Stimulated activated CD8-positive, alpha-beta memory T cell treated with anti-CD3 and anti-CD28 coated beads, Interleukin-12 subunit alpha, Interleukin-12 subunit beta, amount 100 ng/mL, for 1 hour (primary cell): ENCODE measurements at places on chromosomes 5 and 9.

- no peak for DNase-seq
These were observed 160.3 kb downstream of the CEMIP2 start for GRCh38 chr9:71608021-71608420.

- no peak for DNase-seq
These were observed 3.7 kb upstream of the WDR31 start for GRCh38 chr9:113343732-113344231.

DNA sequence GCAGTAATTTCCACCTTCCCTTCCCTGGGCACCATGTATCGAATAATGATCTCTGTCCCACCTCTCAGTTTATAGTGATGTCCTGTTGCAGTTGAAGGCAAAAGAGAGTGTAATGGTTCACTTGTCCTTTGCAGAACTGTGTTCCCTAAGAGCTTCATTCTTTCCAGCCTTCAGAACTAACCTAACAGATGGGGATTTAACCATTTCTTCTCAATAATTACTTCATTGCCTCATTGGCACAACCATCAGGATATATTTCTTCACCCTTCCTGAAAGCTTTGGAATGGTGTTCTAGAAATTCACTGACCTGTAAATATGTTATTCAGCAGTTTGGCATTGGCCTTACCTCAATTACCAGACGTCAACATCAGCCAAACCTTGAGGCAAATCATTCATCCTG lies 83.9 kb upstream of the PRRC1 start:
- DNase-seq, result no peak

DNA sequence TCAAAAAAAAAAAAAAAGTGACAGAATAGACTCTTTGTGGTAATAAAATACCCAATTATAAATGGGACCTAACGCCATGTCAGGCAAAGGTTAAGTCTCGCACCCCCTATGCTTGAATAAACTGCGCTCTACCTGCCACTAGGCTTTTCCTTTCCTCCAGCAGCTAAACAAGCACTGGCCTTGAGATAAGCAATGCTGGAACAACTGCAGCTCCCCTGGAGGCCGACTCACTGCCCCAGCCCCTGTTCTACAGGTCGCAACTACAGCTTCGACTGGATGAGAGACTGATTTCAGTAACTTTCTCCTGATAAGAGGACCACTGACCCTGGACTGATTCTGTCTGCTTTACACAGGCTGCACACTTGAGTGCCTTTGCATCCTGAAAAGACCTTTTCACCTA lies 210.2 kb downstream of the HSPA4 start:
- no peak for DNase-seq

DNA sequence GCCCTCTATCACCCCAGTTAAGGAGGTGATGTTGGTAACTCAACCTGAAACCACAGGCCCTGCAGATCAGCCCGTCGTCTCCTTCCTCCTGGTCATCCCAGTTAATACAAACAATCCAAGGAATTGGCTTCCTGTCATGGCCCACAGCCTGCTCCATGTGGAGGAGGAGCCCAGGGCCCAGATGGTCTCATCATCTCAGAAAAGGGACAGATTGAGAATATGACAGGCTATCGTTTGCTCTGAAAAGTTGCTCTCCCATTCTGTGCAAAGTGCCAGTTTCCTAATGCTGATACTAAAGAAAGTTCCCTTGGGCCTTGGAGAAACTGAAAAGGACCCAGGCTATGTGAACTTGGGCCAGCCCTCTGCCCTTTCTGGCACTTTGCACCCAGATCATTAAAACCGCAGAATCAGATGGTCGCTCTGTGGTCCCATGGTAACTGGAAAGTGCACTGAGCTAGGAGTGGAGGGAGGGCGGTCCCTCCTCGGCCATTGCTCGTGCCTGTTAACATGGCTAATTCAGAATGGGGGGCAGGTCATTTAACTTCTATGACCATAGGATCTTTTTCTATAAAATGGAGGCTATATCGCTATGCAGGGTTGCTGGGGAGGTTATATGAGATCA lies 675 bp upstream of the SPAAR start:
- DNase-seq, result no peak

DNA sequence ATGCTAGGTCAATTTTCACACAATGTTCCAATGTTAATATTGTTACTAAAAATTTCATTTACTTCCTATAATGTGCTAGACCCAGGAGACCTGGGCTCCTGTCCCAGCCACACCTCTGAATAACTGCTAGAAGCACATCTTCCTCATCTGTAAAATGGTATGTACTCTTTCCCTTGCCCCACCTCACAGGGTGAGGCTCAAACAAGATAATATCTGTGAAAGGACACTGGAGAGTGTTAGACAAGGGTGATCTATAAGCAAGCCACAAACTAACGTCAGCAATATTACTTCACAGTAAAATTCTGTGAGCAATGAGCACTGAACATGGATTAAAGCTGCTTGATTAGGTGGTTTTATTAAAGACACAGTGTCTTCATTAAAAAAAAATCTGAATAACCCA lies 186.4 kb downstream of the EPB41L4A start:
- DNase-seq, result no peak

DNA sequence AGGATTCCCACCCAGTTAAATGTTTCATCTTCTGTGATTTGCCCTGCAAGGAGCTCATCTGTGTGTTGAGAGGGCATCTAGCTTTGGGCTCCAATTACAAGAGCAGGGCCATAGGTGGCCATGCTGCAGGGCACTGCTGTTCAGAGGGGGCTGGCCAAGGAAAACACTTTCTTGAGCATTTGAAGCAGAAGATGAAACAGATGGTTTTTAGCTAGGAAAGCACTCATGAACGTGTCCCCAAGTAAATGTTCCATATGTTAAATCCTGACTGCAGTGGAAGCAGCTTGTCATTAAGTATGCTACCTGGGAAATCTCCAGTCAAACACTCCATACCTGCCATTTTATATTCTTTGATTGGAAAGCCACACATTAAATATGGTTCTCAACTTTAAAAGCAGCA lies 176.6 kb downstream of the FBXL7 start:
- no peak for DNase-seq

DNA sequence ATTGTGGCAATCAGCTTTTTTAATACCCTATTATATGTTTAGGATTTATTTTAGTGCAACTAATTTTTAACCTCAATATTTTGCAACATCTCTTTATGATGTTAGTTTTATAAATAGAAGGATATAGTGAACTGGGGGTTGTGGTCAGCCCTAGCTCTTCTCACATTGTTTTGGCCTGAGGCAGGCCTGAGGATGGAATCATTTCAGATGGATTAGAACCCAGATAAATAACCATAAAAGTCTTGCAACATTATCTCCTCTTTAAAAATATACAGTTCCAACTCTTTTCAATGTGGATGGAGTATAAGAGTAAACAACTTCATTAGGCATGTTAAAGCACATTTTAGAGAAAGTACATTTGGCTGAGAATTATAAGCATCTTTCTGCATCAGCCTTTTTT lies 522.7 kb downstream of the NR2F1-AS1 start:
- no peak for DNase-seq

DNA sequence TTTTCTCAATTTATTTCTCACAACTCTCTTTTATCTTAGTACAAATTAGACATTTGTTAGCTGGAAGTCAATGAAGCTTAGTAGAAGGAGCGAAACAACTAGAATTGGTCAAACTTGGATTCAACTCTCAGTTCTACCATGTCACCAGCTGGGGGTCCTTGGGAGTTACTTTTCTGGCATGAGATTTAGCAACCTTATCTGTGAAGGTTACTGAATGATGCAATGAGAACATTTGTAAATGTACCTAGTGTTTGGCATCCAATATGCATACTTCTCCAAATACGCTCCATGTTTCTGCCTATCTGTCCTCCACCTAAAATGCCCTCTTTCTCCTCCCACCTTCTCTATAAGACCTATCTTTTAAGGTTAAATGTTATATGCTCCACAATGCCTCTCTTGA lies 6.3 kb downstream of the HNRNPA0 start:
- DNase-seq, result no peak

DNA sequence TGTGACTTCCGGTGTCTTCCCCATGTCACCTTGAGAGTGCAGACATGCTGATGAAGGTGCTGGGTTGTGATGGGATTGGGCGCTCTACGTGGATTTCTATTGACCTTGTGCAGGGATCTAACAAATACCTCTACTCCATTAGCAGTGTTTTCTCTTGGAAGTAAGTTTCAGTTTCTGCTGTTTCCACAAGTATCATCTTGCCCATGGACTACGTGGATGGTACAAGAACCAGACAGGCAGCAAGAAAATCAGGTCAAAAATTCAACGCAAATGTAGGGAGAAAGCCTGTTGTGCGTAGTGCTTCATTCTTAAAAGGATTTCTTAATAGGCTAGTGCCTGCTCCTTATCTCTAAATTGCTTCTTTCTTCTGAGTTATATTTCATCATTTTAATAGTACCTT lies 60.8 kb downstream of the AOPEP start:
- no peak for DNase-seq

- no peak for DNase-seq
These were observed 148.8 kb downstream of the MEF2C start for GRCh38 chr5:88734191-88734640.

DNA sequence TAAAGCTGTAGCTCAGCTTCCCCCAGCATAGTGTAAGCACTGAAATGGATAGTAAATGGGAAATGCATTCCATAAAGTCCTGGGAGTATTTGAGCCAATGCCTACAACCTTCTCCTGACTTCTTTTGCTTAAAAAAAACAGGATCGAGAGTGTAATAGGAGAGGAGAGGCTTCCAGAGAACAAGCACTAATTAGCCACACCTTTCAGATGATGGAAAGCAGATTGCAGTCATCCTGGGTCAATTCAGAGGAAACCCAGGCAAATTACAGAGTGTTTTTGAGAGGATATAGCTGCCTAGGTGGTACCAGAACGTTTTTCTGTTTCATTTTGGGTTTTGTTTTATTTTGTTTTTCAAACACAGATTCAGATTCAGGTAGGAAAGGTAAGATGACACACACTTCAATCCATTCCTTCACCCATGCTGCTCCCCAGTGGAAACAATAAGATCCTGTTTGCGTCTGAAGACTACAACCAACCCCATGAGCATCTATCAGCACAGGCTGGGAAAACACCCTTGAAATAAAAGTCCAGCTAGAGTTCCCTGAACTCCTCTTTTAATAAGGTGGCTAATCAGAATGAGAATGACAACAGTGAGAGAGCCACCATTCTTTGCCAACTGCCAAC lies 95.6 kb downstream of the RFK start:
- no peak for DNase-seq

GRCh38 chr5:74452856-74453255 lies 187.7 kb downstream of the ENC1 start:
- no peak for DNase-seq

- DNase-seq, result no peak
These were observed 58.7 kb downstream of the ICE1 start for GRCh38 chr5:5481206-5481605.

- DNase-seq, result no peak
These were observed 5.6 kb upstream of the IL3 start for GRCh38 chr5:132054697-132055440.

GRCh38 chr5:74476046-74476818 lies 164.3 kb downstream of the ENC1 start:
- DNase-seq, result no peak

- no peak for DNase-seq
These were observed 142.9 kb upstream of the DAP start for GRCh38 chr5:10903786-10904560.

DNA sequence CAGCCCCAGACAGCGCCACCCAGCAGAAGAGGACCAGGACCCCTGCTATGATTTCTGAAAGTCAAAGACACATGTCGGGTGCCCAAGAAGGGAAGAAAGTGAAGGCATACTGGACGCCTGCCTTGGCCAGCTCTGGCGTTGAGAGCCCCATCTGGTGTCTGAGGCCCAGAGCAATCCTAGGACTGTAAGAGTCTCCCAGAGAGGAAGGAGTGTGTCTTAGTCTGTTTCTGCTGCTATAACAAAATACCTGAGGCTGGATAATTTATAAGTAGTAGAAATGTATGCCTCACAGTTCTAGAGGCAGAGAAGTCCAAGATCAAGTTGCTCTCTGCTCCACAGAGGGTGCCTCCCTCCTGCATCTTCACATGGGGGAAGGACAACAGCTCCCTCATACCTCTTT lies 10.8 kb downstream of the RASGEF1C start:
- DNase-seq, result no peak

- DNase-seq, result no peak
These were observed 367.1 kb downstream of the CDK5RAP2 start for GRCh38 chr9:120212853-120213200.

GRCh38 chr5:84383816-84384603 lies 670 bp downstream of the EDIL3 start:
- DNase-seq, result no peak

- no peak for DNase-seq
These were observed 61.0 kb upstream of the PRDM9 start for GRCh38 chr5:23446424-23446823.

DNA sequence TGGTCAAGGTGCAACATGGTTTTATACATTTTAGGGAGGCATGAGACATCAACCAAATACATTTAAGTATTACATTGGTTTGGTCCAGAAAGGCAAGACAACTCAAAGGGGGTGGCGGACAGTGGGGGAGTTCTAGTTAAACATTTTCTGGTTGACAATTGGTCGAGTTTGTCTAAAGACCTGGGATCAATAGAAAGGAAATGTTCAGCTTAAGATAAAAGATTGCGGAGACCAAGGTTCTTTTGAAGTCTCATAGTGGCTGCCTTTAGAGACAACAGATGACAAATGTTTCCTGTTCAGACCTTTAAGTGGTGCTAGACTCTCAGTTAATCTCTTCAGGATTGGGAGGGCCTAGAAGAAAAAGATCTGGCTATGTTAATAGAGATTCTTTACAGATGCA lies 47.7 kb upstream of the TTC39B start:
- no peak for DNase-seq

- DNase-seq, result no peak
These were observed 19.9 kb upstream of the ERAP2 start for GRCh38 chr5:96856371-96856770.

DNA sequence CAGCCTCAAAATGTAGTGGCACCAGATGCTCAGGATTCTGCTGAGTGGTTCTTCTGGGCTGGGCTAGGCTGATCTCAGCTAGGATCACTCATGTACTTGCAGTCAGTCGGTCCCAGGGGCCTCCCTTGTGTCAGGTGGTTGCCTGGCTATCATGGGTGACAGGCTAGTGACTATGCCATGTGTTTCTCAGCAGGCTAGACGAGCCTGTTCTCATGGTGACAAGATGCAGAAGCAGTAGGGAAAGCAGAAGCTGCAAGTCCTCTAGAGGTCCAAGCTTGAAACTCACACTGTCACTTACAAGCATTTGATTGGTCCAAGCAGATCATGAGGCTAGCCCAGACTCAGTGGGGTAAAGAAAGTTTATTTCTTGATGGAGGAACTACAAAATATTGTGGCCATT lies 15.2 kb upstream of the KCNMB1 start:
- DNase-seq, result no peak

GRCh38 chr5:103283869-103284268 lies 25.3 kb downstream of the MACIR start:
- no peak for DNase-seq
